ENCODE measurements at places on chromosomes 1 and 21.

- H3K36me3 ChIP-seq = no peaks in the 10 kb centered on the region
- H3K4me1 ChIP-seq = peaks cover 15% of the 10 kb centered on the region
- peak; percentile 99 for DNase-seq
- no peak overlapping the region for H3K4me3 ChIP-seq
- no peaks in the 10 kb centered on the region for H3K27me3 ChIP-seq
Observed at GRCh38 chr21:43352568-43353281, 74.2 kb downstream of the SIK1 start.

- H3K36me3 ChIP-seq = no peaks in the 10 kb centered on the region
- H3K27ac ChIP-seq = no peak overlapping the region
- H3K4me1 ChIP-seq = no peaks in the 10 kb centered on the region
- no peaks in the 10 kb centered on the region for H3K27me3 ChIP-seq
- no peak for DNase-seq
Observed at GRCh38 chr1:56933161-56933560, 32.7 kb downstream of the C8B start.

DNA sequence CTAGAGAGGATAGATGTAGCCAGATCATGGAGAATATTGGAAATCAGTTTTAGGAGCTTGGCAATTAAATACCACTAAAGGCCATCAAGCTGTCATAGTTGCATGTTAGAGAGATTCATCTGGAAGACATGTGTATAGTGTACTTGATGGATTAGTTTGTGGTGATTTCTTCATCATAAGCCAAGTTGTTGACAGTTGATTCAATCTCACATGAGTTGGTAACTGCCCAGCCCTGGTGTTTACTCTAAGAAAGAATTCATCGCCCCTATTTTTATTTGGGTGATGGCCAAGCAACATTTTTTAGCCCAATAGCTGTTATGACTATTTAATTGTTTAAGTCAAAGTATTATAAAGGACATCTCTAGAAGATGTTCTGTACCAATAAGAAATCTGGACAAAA lies 737.6 kb downstream of the PLA2G4A start:
- no peak for DNase-seq
- H3K27me3 ChIP-seq = no peaks in the 10 kb centered on the region
- H3K4me3 ChIP-seq = no peak overlapping the region
- H3K36me3 ChIP-seq = no peaks in the 10 kb centered on the region
- H3K27ac ChIP-seq = no peak overlapping the region
- no peaks in the 10 kb centered on the region for H3K4me1 ChIP-seq

- H3K27me3 ChIP-seq = no peaks in the 10 kb centered on the region
- DNase-seq = no peak
- H3K27ac ChIP-seq = no peak overlapping the region
- H3K36me3 ChIP-seq = no peaks in the 10 kb centered on the region
Observed at GRCh38 chr21:33732038-33732437, 89.7 kb downstream of the ITSN1 start.

Measured in MM.1S (cell line).